ENCODE measurements at places on chromosomes 5 and 9.

GRCh38 chr5:151591144-151591819, at the start of gene FAT2:
TSS of gene FAT2 (minus strand) at chr5:151591331. CDS start at chr5:151568931, 22,400 bp downstream.
- DNase-seq: no peak

DNA sequence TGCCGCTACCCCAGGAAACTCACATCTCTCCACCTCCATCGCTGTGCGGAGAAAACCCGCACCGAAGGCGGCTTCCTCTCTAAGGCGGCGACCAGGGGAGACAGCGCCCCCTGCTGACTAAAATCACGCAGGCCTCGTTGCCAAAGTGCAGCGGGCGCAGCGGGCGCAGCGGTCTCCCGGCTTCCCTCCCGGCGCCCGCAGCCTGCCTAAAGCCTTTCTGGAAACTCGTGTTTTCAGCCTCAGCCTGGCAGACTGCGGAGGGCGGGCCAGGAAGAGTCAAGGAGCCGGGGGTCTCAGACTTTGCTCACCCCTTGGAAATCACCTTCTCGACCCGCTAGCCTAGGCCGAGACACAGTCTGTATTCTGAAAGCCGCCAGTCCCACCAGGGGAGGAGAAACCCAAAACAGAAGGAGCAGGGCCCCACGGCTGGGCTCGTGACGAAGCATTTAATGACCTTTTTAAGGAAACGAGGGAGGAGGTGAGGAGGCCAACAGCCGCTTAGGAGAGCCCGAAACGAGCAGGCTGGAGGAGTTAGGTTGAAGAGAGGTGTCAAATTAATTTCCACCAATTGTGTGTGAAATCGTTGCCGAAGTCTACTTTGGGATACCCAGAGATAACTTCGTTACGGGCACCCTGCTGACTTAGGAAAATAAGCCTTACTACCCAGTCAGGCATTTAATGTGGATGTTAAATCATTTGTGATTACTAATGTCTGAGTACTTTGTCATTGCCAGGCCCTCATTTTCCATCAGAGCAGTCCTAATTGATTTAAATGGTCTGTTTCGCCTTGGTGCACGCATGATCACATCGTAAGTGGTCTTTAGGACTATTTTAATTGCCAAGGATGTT, 7.3 kb upstream of the FOXB2 start:
- DNase-seq: no peak

DNA sequence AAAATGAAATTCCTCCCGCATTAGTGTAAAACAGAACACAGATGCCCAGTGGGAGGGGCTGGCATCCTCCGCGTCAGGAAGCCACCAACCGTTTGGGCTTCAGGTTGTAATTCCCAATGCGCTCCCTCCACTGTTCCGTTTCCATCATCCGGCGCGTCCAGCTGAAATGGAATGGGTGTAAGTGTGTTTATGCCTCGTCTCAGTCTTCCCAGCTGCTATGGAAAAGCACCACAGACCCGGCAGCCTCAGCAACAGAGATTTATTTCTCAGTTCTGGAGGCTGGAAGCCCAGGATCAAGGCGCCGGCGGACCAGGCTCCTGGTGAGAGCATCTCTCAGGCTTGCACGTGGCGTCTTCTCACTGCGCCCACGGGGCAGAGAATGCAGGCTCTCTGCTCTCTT, 20.4 kb downstream of the KCNT1 start:
- no peak for DNase-seq

DNA sequence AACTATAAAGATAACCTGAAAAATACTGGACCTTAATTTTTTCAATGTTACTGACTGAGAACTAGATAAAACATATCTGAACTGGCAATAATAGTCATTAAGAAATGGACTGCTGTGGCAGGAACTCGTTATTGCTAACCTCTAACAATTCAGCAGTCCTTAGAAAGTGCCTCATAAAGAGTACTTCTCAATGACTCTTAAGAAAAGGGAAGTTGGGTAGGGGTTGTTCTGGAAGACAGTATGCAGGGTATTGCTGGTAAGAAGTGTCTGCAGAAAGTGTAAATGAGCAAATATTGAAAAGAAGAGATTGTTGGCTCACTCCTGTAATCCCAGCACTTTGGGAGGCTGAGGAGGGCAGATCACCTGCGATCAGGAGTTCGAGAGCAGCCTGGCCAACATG, 27.9 kb downstream of the FOXD1 start:
- DNase-seq: no peak

- DNase-seq: no peak
These were observed 19.1 kb upstream of the LMNB1 start for GRCh38 chr5:126757713-126758357.

DNA sequence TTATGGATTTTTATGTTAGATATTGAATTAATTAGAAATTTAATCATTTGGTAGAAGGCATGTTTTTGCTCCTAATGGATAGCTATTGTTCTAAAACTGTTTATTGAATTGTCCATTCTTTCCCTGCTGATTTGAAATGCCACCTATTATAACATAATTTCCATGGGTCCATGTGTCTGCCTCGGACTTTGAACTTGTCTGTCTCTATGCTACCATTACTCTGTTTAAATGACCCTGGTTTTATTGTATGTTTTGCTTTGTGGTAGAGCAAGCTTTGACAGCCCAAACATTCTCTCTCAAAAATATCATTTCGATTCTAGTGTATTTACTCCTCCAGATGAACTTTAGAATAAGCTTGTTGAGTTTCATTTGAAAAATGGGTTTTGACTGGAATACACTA, 120.6 kb downstream of the ARHGEF28 start:
- no peak for DNase-seq

DNA sequence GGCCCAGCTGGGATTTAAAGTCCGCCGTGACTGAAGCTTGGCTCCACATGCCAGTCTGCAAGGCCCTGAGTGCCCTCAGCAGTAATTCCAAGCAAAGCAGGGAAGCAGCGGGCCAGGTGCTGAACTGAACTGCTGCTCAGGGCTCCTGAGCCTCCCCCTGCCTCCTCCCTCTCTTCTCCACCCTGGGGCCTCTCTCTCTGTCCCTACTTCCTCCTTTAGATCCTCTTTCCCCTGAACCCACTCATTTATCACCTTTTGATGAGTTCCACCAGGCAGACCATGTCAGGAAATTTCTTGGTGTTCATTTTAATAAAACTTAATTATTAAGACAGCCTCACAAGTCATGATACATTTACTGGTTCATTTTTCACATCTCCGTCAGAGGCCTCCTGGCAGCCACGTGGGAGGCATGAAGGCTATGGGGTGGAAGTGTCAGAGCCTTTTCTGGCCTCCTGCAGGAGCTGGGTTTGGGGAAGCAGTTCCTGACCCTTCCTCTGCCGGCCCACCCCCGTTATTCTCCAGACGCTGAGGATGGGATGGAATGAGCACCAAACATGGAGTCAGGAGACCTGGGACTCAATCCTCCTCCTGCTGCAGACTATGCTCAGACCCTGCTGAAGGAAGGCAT, 32.2 kb upstream of the KCNIP1 start:
- DNase-seq: no peak

DNA sequence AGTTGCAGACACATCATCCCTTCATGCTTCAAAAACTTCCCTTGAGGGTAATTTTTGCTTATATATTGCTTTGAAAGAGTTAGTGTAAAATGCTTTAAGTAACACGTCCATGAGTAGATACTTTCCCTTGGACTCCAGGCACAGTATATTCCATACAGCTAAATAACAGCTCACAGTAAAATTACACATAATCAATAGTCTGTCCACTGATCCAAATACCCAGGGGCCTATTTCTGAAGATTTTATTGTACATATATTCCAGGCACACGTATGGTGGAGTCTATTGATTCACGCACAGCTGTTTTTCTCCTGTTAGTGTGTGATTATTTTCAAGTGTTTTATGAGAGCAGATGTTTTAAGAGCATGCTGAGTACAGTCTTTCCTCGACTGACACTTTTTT, 223.7 kb upstream of the GRAMD2B start:
- no peak for DNase-seq

DNA sequence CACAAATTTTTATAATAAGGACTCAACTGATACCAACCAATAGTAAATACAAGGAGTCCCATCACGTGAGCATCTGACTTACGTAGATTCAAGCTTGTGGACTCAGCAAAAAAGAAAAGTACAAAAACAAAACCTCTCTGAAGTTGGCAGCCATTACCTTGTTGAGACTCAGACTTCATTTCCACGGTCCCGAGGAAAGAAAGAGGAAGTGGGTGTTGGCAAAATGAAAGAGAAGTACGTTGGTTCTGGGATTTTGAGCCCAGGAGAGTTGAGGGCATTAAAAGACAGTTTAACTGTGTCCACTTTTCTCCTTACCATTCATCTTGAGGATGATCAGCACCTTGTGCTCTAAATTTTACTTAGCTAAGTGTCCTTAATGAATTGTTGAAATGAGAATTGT, 26.7 kb downstream of the NCBP1 start:
- no peak for DNase-seq

GRCh38 chr5:77993141-77993854, 217.2 kb upstream of the TBCA start:
- no peak for DNase-seq

DNA sequence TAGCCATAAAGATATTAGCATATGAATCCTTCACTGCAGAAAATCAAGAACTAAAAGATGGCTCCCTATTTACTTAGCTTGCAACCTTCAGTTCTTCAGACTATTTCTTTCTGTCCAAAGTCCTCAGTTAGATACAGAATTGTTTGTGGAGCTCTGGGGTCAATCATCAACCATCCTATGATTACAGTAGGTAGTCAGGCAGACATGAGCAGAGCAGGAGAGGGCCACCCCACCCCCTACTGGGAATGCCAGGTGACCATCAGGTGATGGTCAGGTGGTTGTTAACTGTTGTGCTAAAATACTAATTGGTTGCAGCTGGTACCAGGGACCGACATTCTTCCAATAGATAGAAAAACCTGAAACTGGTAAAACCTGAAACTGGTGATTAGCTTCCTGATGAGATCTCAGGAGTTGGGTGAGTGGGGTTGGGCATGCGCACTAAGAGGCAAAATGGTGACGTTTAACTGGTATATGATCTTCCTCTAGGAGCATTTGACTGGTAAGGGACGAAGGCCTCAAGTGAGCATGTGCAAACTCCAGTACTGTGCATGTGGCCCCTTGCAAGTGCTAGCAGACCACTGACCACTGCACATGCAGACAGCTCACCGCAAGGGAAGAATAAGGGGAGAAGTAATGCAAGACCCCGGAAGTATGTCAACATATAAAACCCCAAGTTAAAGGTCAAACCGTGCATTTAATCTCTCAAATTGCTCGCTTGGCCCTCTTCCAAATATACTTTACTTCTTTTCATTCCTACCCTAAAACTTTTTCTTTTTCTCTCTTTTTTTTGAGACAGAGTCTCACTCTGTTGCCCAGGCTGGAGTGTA, 13.6 kb downstream of the C9orf57 start:
- DNase-seq: no peak

DNA sequence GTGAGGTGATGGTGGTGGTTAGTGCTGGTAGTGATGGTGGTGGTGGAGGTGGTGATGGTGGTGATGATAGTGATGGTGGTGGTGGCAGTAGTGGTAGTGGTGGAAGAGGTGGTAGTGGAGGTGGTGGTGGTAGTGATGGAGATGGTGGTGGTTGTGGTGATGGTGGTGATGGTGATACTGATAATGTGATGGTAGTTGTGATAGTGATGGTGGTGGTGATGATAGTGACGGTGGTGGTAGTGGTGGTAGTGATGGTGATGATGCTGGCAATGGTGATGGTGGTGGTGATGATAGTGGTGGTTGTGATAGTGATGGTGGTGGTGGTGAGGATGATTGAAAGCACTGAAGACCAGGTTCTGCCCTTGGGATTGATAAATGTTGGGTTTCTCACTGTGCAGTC, 85.2 kb upstream of the SLC1A3 start:
- no peak for DNase-seq
